ENCODE measurements at places on chromosomes 3 and 15. TPM values are rescaled to one million over a fixed set of nuclear protein-coding genes. Genes with fewer than 3 reads are reported as not detected.
A peak's percentile ranks its signal among the peaks of the same experiment; 100 is the strongest.

CORO2B gene
- total RNA-seq, result 1.2 TPM

GOLGA8J gene
- 0.13 TPM for total RNA-seq

CASR gene
- total RNA-seq, result 0.37 TPM

ZNF860 gene
- total RNA-seq, result 0.80 TPM

FAM107A gene
- total RNA-seq, result 0.93 TPM

LRRK1 gene
- total RNA-seq, result 2.1 TPM

CFAP100 gene
- total RNA-seq, result not detected

ETV5 gene
- total RNA-seq, result 12.2 TPM

DNA sequence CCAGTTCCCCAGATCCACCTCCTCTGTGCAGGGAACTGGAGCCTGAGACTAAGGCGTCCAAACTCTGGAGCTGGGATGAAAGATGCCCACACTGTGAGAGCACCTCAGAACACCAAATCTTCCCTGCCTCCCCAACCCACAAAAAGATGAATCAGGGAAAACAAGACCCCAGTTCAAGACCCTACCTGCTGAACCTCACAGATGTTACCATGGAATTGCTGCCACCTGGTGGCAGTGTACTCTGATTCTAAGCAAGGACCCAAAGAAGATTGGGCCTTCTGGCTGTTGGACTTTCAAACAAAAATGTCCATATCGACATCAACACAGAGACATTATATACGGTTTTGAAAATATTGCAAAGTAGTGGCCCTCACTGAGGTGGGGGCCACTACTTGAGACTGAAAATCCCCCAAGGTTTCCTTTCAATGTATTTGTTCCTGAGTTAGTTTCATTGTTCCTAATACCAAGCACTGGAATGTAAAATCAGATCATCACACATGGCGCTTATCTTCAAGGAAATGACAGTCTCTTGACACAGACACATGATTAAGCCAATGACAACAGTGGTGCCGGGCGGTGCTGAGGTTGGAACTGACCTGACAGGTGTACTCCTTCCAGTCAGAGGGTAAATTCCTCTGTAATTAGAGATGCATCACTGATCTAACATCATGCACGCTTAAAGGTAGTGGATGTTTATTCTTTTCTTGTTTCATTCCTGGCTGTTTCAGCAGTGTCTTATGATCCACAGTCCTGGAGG, 67.6 kb downstream of the SLC6A11 start:
- no peak overlapping the region for H3K4me3 ChIP-seq
- no peaks in the 10 kb centered on the region for H3K27me3 ChIP-seq
- H3K4me1 ChIP-seq, result no peaks in the 10 kb centered on the region
- H3K27ac ChIP-seq, result no peak overlapping the region
- DNase-seq, result peak; percentile 30

DNA sequence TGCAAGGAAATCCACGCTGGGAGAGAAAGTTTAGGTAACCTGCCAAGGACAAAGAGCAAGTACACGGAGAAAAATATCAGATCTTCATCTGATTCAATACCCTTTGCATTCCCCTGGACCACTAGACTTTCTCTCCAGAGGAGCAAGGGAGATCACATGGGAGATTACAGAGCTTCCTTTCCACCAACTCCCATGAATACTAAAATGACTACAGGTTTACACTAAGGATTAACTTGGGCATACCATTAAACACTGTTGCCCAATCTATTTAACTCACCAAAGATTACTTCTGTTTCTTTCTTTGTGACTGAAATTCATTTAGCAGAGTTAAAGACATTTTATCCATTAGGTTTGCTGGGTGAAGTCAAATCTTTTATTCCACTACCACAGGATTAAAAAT, 71.2 kb downstream of the RYK start:
- no peaks in the 10 kb centered on the region for H3K4me1 ChIP-seq
- DNase-seq, result no peak
- no peak overlapping the region for H3K4me3 ChIP-seq
- H3K27me3 ChIP-seq, result no peaks in the 10 kb centered on the region
- no peaks in the 10 kb centered on the region for H3K36me3 ChIP-seq
- H3K27ac ChIP-seq, result no peak overlapping the region

- H3K27ac ChIP-seq, result no peak overlapping the region
- H3K4me3 ChIP-seq, result no peak overlapping the region
- no peaks in the 10 kb centered on the region for H3K36me3 ChIP-seq
- no peaks in the 10 kb centered on the region for H3K27me3 ChIP-seq
- no peaks in the 10 kb centered on the region for H3K4me1 ChIP-seq
Observed at GRCh38 chr3:17979911-17980310, 237.5 kb upstream of the TBC1D5 start.

GRCh38 chr3:121063628-121064027, 155.6 kb downstream of the STXBP5L start:
- no peaks in the 10 kb centered on the region for H3K4me1 ChIP-seq
- no peaks in the 10 kb centered on the region for H3K36me3 ChIP-seq
- no peaks in the 10 kb centered on the region for H3K27me3 ChIP-seq
- no peak overlapping the region for H3K27ac ChIP-seq

- no peak overlapping the region for H3K27ac ChIP-seq
- H3K36me3 ChIP-seq, result no peaks in the 10 kb centered on the region
- H3K27me3 ChIP-seq, result no peaks in the 10 kb centered on the region
- no peak for DNase-seq
Observed at GRCh38 chr3:104742044-104742443, 624.7 kb upstream of the ALCAM start.

DNA sequence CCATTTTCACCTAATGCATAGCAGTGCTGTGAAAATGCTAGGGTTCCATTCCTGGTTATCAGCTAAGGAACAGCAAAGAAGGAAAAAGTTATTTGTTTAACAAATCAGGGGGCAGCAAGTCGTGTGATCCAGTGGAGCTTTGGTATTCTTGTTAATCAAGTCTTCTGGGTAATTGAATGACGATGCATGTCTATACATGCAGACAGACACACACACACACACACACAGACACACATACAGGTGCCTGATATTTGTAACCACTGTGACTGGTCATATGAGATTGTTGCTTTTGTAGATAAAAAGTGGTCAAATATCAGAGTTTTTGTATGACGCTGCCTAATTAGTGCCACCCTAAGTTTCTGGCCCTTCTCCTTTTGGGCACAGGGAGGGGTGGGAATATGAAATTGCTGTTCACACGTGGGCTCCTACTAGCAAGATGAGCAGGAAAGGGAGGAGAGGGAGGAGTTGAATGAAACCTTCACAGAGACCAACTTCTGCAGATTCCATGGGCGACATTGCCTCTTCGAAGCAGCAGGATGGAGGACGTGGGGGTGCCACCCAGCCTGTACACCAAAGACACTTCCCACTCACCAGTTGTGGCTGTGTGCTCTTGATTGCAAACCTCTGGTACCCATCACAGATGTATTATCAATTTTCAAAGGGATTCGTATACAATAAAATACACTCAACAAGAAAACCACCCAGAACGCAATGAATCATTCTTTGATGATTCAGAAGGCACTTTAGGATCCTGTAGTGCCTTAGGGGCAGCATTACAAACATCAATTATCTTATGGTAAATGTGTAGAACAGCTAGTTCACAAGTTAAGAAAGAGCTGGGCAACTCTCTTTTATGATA, 281.9 kb upstream of the ICE2 start:
- no peaks in the 10 kb centered on the region for H3K36me3 ChIP-seq
- H3K4me1 ChIP-seq, result no peaks in the 10 kb centered on the region
- peaks cover 3% of the 10 kb centered on the region for H3K27me3 ChIP-seq
- no peak overlapping the region for H3K27ac ChIP-seq
- no peak overlapping the region for H3K4me3 ChIP-seq

GRCh38 chr15:41517895-41518449, 4.3 kb upstream of the LTK start:
- peaks cover 13% of the 10 kb centered on the region for H3K27me3 ChIP-seq
- H3K4me3 ChIP-seq, result no peak overlapping the region
- no peaks in the 10 kb centered on the region for H3K36me3 ChIP-seq
- H3K27ac ChIP-seq, result no peak overlapping the region

- no peak overlapping the region for H3K27ac ChIP-seq
- H3K36me3 ChIP-seq, result no peaks in the 10 kb centered on the region
- peaks cover 5% of the 10 kb centered on the region for H3K4me1 ChIP-seq
- H3K27me3 ChIP-seq, result no peaks in the 10 kb centered on the region
- DNase-seq, result no peak
Observed at GRCh38 chr15:90603893-90604292, 74.2 kb downstream of the CRTC3 start.

- no peak overlapping the region for H3K27ac ChIP-seq
- H3K4me3 ChIP-seq, result no peak overlapping the region
- no peaks in the 10 kb centered on the region for H3K27me3 ChIP-seq
- no peaks in the 10 kb centered on the region for H3K36me3 ChIP-seq
- H3K4me1 ChIP-seq, result no peaks in the 10 kb centered on the region
Observed at GRCh38 chr3:195613468-195614069, 29.8 kb upstream of the APOD start.

DNA sequence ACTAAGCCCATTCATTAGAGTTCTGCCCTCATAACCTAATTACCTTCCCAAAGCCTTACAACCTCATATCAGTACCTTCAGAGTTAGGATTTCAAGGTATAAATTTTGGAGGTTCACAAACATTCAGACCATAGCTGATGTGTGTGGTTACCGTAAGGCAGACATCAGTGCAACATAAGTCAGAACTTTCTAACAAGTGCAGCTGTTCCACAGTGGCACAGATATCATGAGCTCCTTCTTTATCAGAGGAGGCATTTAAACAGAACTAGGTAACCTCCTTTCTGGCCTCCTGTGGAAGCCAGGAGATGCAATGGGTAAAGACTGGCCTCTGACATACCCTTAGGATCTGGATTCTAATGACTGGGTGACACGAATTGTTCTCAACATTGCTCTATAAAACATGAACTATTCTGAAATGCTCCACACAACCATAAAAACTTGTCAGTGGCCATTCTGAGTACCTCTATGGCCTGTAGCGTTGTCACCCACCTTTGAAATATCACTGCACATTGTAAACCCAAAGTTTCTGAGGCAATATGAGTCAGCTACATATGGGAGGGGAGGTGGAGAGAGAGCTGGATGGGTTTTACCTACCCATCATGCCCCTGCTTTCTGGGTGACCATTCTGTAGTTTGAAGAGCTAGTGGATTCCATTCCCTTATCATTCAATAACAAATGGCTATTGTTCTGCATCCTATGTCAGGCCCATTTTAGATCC, 546.0 kb upstream of the TBL1XR1 start:
- H3K27ac ChIP-seq, result no peak overlapping the region
- H3K4me3 ChIP-seq, result no peak overlapping the region
- peaks cover 10% of the 10 kb centered on the region for H3K4me1 ChIP-seq
- H3K27me3 ChIP-seq, result no peaks in the 10 kb centered on the region

GRCh38 chr15:52005748-52006701, 13.0 kb upstream of the MAPK6 start:
- H3K4me3 ChIP-seq, result no peak overlapping the region
- no peak overlapping the region for H3K27ac ChIP-seq
- H3K36me3 ChIP-seq, result no peaks in the 10 kb centered on the region
- H3K27me3 ChIP-seq, result no peaks in the 10 kb centered on the region
- no peak for DNase-seq
- no peaks in the 10 kb centered on the region for H3K4me1 ChIP-seq

GRCh38 chr3:129758306-129758705, 135.2 kb downstream of the TMCC1 start:
- H3K4me1 ChIP-seq, result no peaks in the 10 kb centered on the region
- no peak overlapping the region for H3K4me3 ChIP-seq
- no peaks in the 10 kb centered on the region for H3K36me3 ChIP-seq
- no peak for DNase-seq
- H3K27me3 ChIP-seq, result no peaks in the 10 kb centered on the region

GRCh38 chr3:39401983-39402382, 4.5 kb upstream of the RPSA start:
- H3K27ac ChIP-seq, result no peak overlapping the region
- no peaks in the 10 kb centered on the region for H3K4me1 ChIP-seq
- no peak for DNase-seq
- no peaks in the 10 kb centered on the region for H3K36me3 ChIP-seq
- no peaks in the 10 kb centered on the region for H3K27me3 ChIP-seq
- H3K4me3 ChIP-seq, result no peak overlapping the region

DNA sequence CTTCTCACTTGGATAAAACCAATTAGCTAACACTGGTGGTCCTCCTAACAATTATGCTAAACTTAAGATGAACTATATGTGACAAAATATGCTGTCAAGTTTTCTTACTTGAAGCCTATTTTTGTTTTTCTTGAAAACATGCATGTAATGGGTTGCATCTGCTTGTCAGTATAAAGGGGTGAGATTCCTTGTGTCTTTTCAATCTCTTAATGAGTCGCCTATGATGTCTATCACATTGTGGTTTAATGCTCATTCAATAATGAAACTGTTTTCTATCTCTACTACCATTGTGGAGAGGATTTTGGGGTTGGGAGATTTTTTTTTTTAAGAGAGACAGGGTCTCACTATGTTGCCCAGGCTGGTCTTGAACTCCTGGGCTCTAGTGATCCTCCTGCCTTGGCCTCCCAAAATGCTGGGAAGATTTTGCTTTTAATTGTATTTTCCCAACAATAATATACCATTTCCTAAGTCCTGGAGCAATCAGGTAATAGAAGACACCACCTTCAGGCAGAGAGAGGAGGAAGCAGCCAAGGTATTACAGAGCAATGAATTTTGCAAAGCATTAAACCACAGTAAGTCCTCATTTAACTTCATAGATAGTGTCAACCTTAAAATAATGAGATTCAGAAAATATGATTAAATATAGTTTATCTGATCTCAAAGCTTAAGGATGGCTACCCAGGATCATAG, 17.4 kb upstream of the TRMT10C start:
- H3K4me3 ChIP-seq, result no peak overlapping the region
- peaks cover 2% of the 10 kb centered on the region for H3K4me1 ChIP-seq
- H3K27ac ChIP-seq, result no peak overlapping the region
- H3K27me3 ChIP-seq, result no peaks in the 10 kb centered on the region
- H3K36me3 ChIP-seq, result no peaks in the 10 kb centered on the region
